Osteoblast (primary cell): ENCODE measurements at places on chromosomes 6 and 20.

DNA sequence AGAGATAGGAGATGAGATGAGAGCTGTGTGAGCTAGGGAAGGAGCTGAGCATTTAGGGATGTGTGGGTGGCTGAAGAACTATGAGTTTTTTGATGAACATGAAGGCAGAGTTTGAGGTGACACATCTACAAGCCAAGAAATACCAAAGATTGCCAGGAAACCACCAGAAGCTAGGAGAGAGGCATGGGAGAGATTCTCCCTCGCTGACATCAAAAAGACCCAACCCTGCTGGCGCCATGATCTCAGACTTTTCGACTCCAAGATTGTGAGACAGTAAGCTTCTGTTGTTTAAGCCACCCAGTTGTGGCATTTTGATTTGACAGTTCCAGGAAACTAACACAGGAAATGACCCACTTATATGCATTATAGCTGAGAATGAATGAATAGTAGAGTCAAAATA is 790.9 kb downstream of the TFAP2A start:
- no peak for DNase-seq

DNA sequence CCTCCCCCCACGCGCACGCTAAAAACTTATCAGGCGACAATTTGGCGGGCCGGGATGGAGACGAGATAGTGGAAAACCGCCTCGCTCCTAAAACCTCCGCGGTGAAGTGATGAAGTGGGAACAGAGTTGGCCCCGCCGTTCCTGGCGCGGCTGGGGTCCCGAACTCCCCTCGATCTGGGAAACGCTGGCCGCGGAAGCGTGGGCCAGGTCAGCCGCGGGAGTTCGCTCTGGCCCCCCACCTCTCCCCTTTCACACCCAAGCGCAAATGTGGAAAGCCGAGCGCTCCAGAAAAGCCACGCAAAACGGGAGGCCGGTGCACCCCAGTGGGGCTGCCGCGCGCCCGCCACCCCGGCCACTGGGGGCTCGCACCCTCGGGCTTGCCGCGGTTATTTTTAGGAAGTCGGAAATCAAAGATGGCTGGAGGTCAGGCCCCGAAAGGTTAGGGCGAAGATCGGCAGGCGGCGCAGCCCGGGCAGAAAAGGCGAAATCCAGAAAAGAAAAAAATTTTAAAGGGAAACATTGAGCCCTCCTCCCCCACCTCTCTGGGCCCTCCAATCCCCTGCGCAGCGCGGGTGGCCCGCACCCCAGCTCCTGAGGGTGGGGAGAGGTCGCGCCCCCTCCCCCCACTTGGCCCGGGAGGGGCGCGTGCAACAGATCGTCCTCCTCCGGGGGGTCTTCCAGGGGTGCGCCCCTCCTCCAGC is 1.0 kb downstream of the SALL4 start:
- DNase-seq: peak; percentile 90

- no peak for DNase-seq
These were observed 270.3 kb downstream of the TBC1D7 start for GRCh38 chr6:13058051-13058450.

GRCh38 chr20:1890469-1891262 is 4.5 kb upstream of the SIRPA start:
- DNase-seq: no peak

GRCh38 chr6:33543116-33543515 is 37.0 kb downstream of the BAK1 start:
- no peak for DNase-seq

DNA sequence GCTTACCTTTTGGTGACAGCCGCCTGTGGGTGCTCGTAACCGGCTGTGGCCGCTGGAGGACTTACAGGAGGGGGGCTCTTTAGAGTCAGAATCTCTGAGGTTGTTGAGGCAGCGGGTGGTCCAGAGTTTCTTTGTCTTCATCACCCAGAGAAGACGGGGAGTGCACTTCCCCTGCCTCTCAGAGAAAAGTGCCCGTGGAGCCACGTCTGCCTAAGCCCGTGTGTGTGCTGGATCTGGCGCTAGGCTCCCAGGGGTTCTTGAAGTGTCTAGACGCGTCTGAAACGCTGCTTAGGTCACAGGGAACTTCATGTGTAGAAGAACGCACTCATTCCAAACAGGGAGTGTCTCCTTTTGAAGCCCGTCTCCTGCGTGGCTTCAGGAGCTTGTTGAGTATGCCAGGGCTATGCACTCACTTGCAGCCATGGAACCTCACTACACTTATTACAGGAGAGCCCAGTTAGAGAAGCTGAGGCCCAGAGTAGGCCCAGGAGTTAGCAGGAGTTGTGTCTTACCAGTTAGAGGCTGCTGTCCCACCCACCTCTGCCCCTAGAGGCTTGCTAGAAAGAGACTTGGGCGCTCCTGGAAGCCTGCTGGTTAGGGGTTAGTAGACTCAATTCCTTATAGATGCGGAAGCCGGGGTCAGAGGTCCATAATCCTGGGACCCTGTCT is 1.3 kb downstream of the LSM14B start:
- peak; percentile 89 for DNase-seq

DNA sequence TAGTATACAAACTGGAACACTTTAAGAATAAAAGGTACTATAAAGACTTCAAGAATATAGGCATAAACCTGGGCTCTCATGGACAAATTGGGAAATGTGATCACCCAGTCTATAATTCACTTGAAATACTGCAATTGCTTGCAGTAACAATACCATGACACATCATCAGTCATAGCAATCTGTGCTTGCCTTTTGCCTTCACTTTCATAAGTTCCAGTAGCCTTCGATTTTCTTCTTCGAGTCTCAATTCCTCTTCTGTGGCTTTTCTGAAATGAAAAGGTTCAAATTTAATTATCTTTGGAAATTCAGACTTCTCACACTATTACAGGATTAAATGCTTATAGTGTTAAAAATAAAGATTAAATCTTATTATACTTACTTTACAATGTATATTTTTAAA is 96.3 kb upstream of the ZBTB24 start:
- no peak for DNase-seq

- DNase-seq: no peak
These were observed 37.6 kb upstream of the CST5 start for GRCh38 chr20:23917024-23917725.

DNA sequence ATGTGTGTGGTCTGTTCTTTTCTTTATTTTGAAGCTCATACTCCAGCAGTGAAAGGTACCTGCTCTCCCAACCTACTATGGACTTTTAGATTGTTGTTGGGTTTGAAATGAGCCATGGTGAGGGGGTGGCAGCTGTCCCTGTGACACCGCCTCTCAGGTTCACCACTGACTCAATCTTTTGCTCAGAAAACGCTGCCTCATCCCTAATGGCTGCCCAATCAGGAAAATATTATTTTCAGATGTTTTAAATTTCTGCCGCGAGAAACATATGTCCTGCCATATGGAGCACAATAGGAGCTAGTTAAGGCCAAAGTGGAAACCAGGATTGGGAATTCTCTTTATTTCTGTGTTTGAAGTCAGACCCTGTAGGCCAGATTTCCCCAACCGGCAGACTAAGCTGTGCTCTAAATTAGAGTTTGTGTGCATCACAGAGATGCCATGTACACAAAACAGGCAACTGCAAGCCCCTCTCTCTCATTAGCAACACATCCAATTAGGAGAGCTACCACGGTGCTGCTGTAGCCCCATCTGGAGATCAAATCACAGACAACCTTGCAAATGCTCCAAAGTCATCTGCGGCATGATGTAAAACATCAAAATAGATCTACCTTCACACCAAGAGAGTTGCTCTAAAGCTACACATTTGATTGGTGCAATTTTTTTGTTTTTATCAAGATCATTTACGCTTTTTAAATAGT is 144.1 kb upstream of the BACH2 start:
- no peak for DNase-seq

DNA sequence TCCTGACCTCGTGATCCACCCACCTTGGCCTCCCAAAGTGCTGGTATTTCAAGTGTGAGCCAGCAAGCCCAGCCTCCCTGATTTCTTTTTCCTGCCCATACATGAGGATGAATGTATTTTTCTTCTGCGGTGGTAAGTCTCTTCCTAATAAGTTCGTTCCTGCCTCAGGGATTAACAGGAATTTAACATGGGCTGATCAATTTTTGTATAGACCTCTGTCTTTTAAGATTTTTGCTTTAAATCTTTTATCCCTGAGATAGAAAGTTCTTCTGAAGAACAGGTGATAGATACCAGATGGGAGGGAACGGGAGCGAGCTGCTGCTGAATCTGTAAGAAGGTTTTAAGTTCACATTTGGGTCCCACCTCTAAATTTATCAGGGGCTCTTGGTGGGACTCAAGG is 7.0 kb upstream of the ZNFX1 start:
- DNase-seq: no peak

DNA sequence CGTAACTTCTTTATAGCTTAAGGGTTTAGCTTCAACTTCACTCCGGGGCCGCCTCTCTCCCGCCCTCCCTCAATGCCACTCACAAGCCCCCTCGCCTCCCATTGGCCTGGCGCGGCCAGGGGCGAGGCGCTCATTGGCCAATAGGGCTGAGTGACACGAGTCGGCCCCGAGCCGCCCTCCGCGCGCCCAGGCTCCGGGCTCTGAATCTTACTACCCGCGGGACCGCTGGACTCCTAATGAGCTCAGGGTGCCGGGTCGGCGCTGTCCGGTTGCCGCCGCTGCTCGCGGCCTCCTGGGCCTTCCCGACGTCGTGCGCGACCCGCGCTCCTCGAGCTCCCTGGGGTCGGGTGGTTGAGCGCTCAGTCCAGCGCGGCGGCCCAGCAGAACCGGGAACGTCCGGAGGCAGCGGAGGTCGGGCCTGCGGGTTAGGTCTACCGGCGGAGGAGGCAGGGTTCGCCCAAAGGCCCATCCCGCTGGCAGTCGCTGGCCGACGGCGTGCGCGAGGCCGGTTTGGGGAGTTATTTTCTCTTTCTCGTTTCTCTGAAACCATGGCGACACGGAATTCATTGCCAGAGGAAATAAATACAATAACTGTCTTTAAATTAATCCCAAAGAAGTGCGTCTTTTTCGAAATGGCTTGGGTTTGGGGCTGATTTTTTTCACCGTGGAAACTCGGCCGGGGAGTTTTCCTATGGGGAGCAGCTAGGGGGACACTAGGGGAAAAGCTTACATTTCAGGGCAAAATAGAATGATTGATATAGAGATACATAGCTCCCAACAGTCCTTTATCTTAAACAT is at the start of gene SIM1:
TSS of gene SIM1 (minus strand) at position 19 of the 798 bp plus-strand sequence. CDS start 1,453 bp downstream, outside the sequence.
- peak; percentile 93 for DNase-seq

- no peak for DNase-seq
These were observed 133.6 kb downstream of the MTHFD1L start for GRCh38 chr6:150999107-150999506.

DNA sequence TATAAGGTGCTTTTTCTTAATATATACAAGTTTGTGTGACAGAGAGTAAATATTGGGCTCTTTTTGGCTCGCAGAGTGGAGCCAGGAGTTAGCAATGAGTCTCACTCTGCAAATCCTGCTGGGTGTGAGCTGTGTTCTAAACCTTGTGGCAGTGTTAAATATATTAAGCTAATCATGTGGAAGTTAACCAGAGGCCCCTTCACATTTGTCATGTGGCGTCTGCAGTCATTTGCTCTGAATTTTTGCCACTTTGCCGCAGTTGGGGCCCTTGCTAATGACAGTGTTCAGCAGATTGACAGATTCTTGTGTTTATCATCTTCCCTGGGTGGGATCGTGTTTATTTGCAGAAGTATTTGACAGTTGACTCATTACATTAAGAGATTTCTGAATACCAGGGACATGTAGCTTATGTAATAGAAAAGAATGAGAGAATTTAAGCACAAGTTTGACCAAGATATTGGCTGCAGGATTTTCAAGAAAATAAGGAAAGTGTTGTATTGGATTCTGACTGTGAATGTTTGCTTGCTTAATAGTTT is 37.9 kb downstream of the SPATA2 start:
- no peak for DNase-seq

DNA sequence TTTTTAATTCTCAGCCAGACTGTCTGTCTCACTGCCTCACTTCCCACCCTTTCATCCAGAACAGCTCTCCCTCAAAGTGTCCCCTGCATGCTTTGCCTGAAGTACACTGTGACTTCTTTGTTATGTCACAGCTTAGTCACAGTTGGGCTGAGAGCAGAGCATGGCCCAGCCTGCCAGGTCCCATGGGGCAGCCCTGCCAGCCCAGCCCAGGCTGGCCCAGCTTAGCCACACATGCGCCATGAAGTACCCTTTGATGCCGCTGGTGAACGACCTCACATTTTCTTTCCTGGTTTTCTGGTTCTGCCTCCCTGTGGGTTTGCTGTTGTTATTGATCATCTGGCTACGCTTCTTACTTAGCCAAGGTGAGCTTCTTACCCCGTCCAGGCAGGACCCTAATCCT is at the start of gene ADIG:
TSS of gene ADIG (plus strand) at position 185 of the 400 bp plus-strand sequence. CDS start at position 239, 54 bp downstream.
- DNase-seq: no peak
